SHP77 treated with DMSO at 0.1 percent for 48 hours (cell line): ENCODE measurements at places on chromosomes 11 and 22.
A peak's percentile ranks its signal among the peaks of the same experiment; 100 is the strongest.

DNA sequence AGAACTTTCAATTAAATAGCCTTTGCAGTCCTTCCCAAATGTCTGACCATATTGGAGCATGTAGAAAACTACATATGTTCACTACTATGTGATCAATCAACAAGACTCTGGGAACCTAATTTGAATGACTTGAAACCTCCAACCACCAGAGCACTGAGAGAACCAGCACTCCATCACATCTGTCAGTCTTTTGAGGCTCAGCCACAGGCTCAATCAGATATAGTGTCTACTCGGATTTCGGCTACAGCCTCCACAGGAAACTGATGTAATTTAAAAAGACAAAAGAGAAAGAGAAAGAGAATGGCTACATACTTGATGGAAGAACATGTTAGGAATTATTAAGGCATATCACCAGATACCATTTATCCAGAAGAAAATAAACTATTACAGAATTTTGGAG is 859.0 kb downstream of the FAM181B start:
- no peak for DNase-seq

GRCh38 chr11:77299528-77299993 is 1.9 kb downstream of the GDPD4 start:
- peak; percentile 81 for DNase-seq

DNA sequence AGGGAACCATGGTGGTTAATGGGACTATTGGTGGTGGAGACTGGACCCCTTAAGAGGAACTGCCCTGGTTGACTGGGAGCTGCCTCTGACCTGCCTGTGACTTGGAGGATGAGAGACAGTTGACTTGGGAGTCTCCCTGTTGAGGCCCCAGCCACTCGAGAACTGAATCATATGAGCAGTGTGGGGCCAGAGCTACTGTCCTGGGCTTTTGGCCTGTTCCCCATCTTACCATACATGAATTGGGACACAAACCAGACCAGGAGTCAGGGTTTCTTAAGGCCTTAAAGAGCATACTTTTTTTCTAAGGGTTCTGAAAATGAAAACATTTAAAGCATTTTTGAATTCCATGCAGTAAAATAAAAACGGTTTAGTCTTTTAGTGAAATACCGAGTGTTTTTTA is 92.8 kb downstream of the TEAD1 start:
- DNase-seq: no peak

DNA sequence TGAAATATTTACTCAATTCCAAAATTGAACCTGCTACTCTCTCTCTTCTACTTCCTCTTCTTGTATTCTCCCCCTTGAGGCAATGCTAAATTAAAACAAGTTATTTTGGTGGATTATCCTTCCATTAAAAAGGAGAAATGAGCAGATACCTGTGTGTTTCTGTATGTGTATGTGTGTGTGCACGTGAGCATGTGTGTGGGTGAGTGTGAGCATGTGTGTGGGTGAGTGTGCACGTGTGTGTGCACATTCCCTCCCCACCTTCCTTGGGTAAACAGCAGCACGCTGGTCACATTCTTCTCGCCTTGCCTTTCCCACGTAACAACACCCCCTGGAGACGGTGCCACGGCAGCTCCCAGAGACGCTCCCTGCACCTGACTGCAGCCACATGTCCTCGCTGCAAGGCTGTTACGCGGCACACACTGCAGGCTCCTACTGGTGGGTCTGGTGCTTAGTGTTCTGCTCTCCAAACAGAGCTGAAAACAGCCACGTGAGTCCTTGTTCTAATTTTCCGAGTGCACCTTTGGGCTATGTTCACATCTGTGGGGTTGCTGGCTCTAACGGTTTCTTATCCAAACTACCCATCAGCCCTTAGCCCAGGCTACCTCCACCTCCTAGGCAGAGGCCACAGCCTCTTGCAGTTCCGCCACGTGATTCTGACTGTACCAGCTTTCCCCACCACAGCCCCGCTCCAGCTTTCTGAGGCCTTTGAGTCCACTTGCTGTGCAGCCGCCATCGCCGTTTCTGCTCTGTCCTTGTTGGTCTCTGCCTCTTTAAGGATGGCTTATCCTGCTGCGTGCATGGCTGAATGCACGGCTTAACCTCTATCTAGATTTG is 123.4 kb downstream of the CTTN start:
- no peak for DNase-seq

DNA sequence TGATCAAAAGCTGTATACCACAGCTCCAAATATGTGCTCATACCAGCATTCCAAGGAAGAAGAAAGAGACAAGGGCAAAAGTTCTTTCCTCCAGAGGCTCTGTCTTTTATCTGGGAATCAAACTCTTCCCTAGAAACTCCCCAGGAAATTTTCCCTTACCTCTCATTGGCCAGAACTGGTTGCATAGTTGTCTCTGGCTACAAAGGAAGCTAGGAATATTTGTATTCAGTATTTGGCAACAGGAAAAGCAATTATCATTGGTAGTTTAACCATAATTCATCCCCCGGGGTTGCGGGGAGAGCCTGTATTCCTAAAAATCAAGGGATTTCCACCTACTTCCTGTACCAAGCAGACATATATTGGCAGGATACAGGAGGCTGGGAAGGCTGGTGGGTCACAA is 10.5 kb upstream of the ZFTA start:
- no peak for DNase-seq
